ENCODE measurements at places on chromosomes 1 and 21.

DNA sequence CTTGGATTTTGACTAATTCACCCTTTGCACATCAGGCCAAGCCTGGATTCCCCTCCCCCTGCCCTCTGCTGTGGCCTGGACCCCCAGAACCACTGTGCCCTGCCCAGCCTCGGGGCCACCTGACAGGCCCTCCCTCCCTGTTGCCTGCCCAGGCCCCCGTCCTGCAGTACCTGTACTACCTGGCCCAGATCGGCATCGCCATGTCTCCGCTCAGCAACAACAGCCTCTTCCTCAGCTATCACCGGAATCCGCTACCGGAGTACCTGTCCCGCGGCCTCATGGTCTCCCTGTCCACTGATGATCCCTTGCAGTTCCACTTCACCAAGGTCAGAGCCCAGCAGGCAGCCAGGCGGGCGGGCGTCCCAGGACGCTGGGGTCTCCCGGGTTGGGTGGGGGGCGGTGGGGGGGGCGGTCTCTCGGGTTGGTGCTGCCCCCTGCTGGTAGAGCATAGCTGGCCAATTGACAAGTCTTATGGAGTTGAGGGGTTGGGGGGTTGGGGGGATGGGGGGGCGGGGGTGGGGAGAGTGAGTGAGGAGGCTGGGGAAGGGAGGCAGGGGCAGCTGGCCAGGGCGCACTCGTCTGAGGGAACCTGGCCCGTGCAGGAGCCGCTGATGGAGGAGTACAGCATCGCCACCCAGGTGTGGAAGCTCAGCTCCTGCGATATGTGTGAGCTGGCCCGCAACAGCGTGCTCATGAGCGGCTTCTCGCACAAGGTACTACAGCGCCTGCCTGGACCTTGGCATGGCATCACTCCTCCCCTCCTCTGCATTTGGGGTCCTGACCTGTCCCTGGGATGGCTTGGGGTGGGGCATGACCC, 10.7 kb downstream of the AMPD2 start:
- no peak for DNase-seq

GRCh38 chr1:80462006-80462405, 1338.7 kb upstream of the ADGRL2 start:
- DNase-seq: no peak

DNA sequence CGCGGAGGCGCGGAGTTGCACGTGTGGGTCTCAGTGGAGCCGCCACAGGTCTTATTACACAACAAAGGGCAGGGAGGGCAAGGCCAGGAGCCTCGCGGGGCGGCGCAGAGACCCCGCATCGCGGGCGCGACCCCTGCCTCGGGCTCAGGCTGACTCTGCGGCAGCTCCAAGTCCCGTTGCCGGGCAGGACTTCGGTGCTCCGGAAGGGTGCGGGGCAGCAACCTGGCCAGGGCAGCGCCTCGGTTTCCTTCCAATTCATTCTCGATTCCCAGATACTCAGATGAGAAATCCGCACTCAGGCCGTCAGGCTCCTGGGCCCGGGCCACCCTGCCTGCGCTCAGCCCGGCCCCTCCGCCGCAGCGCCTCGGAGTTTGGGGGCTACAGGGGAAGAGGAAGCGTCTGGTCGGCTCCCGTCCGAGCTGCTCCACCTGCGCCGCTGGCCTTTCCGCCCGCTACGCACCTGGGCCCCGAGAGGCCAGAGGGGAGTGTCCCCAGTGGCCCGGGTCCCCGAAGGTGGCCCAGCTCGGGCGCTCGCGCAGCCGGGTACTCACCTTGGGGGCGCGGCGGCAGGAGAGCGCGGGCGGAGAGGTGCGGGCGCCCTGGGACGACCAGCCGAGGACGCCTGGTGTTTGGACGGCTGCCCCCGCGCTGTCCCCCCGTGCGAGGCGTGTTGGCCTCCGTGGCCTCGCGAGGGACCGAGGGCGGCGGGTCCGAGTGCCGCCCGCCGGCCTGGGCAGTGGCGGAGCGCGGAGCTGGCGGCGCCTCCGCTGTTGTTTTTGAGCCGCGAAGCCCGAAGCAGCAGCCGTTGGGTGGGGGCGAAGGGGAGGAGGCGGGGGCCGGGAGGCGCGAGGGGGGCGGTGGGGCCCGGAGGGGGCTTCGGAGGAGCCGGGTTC, 1.1 kb upstream of the PRDM16 start:
- DNase-seq: no peak

- DNase-seq: no peak
Measured at GRCh38 chr1:60101516-60101915, 27.9 kb upstream of the C1orf87 start.

GRCh38 chr1:170749549-170749948, 85.6 kb downstream of the PRRX1 start:
- no peak for DNase-seq
